ENCODE measurements at places on chromosomes 3 and 15.

- H3K27ac ChIP-seq = no peak overlapping the region
- peaks cover 5% of the 10 kb centered on the region for H3K27me3 ChIP-seq
- H3K36me3 ChIP-seq = no peaks in the 10 kb centered on the region
- H3K4me3 ChIP-seq = no peak overlapping the region
Observed at GRCh38 chr3:109224333-109224732, 87.8 kb downstream of the C3orf85 start.

DNA sequence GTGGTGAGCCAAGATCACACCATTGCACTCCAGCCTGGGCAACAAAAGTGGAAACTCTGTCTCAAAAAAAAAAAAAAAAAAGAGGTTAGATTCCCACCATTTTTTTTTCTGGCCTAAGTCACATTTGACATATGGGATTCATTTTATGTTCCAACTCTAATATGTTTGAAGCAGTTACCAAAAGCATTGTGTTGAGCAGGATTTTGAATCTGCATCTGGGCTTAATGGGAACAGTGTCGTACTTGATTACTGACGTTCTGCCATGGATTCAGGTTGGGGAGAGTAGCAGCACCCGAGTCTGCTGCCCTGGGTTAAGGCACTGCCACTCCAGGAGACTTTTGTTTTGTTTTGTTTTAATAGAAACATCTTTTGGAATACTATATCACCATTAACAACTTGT, 348.7 kb upstream of the TBL1XR1 start:
- H3K27ac ChIP-seq = no peak overlapping the region
- no peaks in the 10 kb centered on the region for H3K36me3 ChIP-seq
- H3K27me3 ChIP-seq = no peaks in the 10 kb centered on the region
- no peak overlapping the region for H3K4me3 ChIP-seq
- DNase-seq = no peak

DNA sequence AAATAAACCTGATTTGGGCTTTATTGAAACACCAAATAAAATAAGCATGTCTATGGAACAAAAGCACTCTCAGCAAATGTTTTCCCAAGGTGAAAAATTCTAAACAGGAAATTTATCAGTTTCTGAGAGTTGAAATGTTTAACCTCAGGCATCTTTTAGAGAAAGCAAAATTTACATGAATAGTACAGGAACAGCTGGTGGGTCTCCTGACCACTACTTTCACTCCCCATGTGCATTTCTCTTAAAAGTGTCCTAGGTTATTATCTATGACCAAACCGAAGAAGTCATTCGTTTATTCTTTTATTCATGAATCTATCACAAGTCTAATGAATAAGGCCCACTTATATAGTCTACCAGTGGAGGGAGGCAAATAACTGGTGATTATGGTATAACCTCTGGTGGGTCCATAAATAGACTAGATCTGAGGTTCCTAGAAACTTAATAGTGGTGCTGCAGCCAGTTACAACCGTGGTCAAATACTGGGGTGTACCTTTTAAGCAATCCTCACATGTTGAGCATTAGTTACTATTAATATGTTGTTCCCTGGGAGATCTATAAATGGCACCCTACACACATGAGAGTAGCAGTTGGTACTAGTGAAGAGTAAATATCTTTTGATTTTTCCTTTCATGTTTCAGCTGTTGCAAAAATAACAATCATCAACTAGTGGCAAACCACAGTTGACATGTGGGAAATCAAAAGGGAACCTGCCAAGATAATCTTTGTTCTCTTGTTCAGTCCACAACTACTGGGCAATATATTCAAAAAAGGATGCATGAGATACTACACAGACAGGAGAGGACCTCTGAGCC, 169.3 kb upstream of the STAC start:
- H3K4me3 ChIP-seq = no peak overlapping the region
- peaks cover 15% of the 10 kb centered on the region for H3K27me3 ChIP-seq
- no peaks in the 10 kb centered on the region for H3K36me3 ChIP-seq
- no peaks in the 10 kb centered on the region for H3K4me1 ChIP-seq
- H3K27ac ChIP-seq = no peak overlapping the region
- no peak for DNase-seq

DNA sequence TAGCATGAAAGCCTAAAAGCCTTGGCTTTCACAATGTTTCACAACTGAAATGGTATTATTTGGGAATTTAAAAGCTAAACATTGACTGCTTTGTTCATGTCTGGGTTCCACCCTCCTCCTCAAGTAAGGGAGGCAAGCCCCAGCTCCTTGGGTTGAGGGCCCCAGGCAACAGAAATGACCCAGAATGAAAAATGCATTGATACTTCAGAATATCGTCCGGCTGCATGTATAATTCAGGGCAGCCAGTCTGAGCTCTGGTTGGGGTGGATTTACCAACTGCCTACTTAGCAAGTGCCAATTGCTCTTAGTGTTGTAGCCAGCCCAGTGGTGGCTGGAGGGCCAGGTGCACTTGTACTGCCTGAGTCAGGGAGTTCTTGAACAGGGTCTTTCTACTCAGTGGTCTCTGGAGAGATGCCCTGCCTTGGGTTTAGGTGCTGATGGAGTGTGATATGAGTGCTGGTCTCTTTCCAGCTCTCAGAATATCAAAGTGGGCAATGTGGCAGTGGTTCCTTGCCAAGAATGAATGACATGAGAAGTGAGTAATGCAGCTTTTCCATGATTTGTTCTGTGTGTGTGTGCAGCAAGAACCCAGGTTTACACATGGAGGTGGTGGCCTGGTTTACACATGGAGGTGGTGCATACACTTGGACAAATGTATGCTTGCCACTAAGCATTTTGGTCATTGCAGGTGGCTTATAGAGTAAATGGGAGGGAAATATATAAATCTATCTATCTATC, 40.9 kb upstream of the ADAMTSL3 start:
- no peak overlapping the region for H3K4me3 ChIP-seq
- H3K4me1 ChIP-seq = no peaks in the 10 kb centered on the region
- no peaks in the 10 kb centered on the region for H3K36me3 ChIP-seq
- no peaks in the 10 kb centered on the region for H3K27me3 ChIP-seq

GRCh38 chr15:35431281-35431680, 114.7 kb downstream of the DPH6 start:
- DNase-seq = no peak
- H3K4me1 ChIP-seq = peaks cover 19% of the 10 kb centered on the region
- H3K36me3 ChIP-seq = no peaks in the 10 kb centered on the region
- no peaks in the 10 kb centered on the region for H3K27me3 ChIP-seq

DNA sequence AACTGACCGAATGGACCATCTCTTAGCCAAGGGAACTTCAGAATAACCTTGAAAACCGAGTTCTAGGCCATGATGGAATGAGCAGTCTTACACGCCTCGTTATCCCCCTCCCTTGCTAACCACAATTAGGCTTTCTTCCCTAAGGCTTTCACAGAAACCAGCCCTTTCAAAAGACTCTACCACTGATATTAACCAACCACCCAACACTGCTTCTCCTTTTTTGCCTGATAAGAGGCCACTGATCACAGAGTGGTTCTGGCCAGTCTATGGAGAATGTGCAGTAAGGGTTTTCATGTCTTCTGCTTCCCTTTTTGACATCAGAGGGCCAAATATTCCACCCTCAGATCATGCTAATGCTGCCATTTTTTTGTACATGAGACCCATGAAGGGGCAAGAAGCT, 59.3 kb downstream of the MCF2L2 start:
- peaks cover 1% of the 10 kb centered on the region for H3K36me3 ChIP-seq
- DNase-seq = no peak
- H3K4me3 ChIP-seq = no peak overlapping the region
- peaks cover 28% of the 10 kb centered on the region for H3K4me1 ChIP-seq
- no peaks in the 10 kb centered on the region for H3K27me3 ChIP-seq

DNA sequence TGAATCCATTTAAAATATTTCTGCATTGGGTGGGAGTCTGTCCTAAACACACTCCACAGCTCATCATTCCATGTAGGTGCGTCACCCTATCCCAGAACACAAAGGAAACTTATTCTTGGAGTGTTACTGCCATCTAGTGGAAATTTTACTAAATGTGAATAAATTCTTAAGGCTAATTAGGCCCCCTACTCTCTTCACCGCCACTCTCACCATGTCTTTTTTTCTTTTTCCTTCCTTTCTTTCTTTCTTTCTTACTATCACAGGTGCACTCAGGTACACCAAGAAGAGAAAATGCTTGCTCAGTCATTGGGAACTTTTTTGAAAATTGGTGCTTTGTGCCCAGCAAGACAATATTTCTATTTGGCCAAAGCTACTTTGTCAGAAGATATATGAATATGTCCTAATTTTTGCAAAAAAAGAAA, 26.4 kb upstream of the ATP8B4 start:
- H3K27ac ChIP-seq = no peak overlapping the region
- no peak for DNase-seq
- H3K27me3 ChIP-seq = no peaks in the 10 kb centered on the region
- peaks cover 11% of the 10 kb centered on the region for H3K4me1 ChIP-seq
- no peak overlapping the region for H3K4me3 ChIP-seq
